ENCODE measurements at places on chromosomes 13 and 19.

DNA sequence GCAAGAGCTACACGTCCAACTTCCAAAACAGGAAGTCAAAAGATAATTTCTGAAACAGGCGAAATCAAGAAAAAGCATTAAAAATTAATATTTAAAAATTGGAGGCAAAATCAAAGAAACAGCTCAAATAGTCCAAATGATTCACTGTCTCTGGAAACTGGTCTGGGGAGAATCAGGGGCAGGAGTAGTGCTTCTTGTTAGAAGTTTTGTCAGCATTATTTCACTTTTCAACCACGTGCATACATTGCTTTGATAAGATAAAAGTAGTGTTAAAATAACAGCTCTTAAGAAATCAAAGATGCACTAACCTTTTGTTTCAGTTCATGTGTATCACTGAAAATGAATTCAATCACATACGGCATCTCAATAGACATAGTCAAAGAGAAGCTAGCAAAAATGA, 53.8 kb downstream of the PARP4 start:
- DNase-seq, result no peak

DNA sequence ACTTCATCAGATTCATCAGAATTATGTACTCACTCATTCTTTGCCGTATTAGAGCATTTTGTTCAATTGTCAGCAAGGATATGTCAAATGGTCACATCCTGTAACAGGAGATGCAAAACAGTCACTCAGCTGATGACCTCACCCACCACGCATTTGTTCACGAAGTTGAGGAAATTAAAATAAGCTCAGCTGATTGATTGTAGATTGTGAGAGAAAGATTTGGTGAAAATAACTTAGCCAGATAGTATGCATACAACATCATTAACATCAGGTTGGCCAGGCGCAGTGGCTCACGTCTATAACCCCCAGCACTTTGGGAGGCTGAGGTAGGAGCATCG, 22.6 kb upstream of the CDC16 start:
- DNase-seq, result no peak

- DNase-seq, result no peak
These were observed 47.9 kb upstream of the FLT1 start for GRCh38 chr13:28542804-28543203.

DNA sequence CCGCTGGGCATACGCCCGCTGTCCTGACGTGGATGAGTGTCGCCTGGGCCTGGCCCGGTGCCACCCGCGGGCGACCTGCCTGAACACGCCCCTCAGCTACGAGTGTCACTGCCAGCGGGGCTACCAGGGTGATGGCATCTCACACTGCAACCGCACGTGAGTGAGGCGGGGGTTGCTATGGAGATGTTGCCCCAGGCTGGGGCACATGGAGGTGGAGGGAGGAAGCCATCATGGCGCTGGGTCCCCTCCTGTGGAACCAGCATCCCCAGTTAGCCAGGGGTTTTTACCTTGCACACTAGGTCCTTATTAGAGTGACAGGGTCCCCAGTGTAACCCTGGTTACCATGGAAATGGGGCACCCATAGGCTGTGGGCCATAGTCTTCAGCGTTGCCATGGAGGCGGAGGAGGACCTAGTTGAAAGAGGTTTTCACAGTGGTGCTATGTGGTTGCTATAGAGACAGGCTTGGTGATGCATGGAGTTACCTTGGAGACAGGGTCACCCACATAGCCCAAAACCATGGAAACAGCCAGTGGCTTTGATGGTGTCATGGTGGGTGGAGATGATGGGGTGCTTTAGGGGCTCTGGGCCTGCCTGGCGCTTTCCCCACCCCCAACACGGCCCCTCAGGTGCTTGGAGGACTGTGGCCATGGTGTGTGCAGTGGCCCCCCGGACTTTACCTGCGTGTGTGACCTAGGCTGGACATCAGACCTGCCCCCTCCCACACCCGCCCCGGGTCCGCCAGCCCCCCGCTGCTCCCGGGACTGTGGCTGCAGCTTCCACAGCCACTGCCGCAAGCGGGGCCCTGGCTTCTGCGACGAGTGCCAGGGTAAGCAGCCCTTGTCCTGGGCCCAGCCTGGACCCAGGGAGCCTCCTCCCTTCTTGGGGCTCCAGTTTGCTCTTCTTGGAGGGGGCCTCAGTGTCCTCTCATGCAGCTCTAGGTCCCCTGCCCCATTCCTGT, 27.1 kb downstream of the MEGF8 start:
- DNase-seq, result peak; percentile 40

- no peak for DNase-seq
These were observed 65.3 kb upstream of the MCF2L start for GRCh38 chr13:112903606-112904195.

- DNase-seq, result no peak
These were observed 10.3 kb downstream of the ATG4D start for GRCh38 chr19:10553943-10554381.

GRCh38 chr19:56245121-56245740, 27.3 kb upstream of the EDDM13 start:
- no peak for DNase-seq

DNA sequence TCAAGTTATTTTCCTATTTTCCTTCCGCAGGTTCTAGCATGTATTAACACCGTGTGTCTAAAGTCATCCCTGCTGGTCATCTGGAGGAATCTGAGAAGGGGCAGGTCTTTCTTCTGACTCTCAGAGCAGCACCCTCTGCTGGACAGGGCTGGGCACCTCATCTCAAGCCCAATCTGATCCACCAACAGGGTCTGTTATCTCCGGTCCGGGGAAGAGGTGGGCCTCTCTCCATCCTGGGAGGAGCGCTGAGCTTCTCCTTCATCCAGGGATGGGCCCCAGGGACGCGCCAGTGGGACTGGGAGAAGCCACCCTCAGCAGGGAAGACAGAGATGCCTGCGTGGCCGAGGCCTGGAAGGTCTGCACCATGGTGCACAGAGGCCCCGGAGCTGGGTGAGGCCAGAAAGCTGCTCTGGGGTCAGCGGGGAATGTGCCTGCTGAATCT, 26.0 kb upstream of the ZNF331 start:
- no peak for DNase-seq

GRCh38 chr13:32454886-32455593, 27.1 kb upstream of the N4BP2L1 start:
- no peak for DNase-seq

DNA sequence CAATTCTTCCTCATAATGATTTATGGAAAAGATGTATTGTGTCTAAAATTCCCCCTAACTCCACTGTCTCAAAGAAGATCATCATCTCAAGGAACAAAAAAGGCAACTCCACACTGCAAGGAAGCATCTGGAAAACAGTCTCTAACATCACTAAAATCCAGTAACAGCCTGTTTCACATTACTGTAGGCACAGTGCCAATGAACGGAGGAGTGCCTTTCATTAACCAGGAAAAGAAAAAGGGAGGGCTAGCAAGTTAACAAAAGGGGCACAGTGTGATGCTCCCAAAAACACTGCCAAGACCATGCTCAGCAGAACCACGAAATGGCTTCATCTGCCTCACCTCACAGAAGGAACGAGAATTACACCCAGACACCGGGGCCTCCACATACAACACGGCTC, 8.5 kb downstream of the TMTC4 start:
- DNase-seq, result no peak

GRCh38 chr13:42247883-42248282, 24.1 kb upstream of the AKAP11 start:
- no peak for DNase-seq

DNA sequence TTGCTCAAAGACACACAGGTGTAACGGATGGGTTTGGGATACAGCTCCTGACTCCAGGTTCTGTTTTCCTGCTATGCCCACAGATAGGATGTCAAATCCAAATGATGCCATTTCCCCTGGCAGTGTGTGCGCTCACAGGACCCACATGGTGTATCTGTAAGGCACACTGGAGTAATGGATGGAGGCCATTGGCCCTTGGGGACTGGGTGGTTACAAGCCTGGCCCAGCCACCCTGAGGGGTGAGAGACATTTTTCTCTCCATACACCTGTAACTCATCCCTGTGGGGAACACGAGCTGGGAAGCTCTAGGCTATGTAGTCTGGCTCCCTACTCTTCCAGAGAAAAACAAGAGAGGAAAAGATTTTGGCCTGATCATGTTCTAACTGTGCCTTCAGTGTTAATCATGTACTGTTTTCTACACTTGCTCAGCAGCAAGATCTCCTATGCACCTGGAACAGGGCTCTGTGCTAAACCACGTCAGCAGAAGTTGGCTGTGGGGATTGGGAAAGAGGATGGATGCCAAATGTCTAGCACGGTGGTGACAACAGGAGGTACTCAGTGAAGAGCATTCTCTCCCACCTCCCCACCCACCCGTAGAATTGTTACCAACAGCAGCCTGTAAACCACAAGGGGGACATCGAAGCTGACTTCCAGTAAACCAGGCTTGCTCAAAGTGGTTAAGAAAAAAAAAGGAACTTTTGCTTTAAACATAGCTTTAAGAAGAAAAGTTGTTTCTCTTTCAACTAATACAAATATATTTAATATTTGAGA, 237.0 kb downstream of the LACC1 start:
- no peak for DNase-seq

DNA sequence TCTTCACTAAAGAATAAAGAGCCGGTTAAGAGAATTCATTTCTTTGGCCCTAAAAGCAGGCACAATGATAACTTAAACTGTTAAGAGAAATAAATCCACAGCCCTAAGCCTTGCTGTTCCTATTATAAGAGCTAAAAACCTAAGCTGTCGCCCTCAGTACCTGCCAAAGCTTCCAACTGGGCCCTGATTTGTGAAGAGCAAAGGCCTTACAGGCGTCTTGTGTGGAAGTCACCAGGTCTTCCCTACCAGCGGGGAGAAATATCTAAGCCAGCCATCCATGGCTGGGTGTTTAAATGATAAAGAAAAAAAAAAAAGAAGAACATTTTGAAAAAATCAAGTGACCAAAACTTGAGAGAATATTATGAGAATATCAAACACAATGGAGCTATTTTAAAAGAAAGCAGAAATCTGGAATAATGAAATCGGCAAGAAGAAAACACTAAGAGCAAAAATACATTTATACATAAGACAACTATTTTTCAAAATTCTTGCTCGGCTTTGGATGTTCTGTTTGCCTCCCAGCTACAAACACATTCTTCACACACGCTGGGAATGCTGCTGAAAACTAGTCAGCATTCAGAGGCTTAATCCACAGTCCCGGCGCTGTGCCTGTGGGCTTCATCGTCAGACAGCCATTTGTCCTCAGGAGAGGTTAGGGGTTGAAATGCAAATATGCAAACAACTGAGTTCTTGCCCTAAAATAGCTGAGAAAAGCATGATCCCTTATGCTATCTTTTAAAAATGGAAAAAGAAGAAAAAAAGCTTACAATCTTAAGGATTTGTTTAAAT, 89.8 kb upstream of the LSM14A start:
- DNase-seq, result no peak

- no peak for DNase-seq
These were observed 1.0 kb upstream of the ICAM5 start for GRCh38 chr19:10288662-10289166.

GRCh38 chr13:88051746-88052482, 380.7 kb downstream of the SLITRK5 start:
- DNase-seq, result no peak

DNA sequence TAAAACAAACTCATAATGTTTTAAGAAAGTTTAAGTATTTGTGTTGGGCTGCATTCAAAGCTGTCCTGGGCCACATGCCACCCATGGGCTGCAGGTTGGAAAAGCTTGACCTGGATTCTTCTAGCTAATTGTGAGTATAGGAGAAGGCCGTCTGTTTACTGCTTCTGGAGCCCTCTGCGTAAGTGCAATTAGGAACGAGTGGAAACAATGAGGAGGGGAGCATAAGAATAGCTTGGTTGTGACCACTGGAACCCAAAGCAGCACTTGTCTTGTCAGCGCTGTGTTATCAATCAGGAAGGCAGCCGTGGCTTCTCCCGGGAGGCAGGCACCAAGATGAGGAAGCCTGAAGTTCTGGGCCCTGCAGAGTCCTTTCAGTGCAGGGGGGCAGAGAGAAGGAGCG, 110.4 kb upstream of the MBNL2 start:
- DNase-seq, result no peak

- DNase-seq, result peak; percentile 54
These were observed 1.2 kb downstream of the ITPKC start for GRCh38 chr19:40717880-40718773.

DNA sequence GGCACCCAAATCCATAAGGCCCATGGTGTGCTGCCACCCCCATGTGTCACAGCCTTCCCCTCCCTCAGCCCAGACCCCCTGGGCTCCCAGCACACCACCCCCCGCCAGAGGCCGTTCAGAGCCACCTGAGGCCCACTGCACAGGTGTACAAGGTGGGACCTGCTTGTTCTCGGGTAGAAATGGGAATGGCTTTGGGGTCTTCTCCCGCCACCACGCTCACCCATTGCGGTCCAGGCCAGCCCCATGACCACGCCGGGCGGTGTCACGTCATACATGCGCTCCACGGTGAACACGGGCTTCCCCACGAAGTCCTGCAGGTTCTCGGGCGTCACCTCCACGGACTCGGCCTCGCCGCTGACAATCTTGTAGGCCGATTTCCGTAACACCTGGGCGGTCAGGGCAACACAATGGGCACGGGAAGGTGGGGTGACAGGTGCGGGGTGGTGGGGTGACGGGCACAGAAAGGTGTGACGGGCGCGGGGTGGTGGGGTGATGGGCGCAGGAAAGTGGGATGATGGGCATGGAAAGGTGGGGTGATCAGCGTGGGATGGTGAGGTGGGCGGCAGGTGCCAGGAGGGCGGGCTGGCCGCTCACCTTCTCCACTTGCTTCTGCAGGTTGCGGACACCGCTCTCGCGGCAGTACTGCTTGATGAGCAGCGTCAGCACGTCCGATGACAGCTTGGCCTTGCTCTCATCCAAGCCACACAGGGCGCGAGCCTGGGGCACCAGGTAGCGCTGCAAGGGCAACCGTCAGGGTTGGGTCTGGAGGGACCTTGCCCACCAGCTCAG, 4.3 kb downstream of the RPL36 start:
- no peak for DNase-seq

- DNase-seq, result no peak
These were observed 21.2 kb downstream of the ERFL start for GRCh38 chr19:41906916-41907680.

- no peak for DNase-seq
These were observed 1019.4 kb upstream of the SLC10A2 start for GRCh38 chr13:104085611-104086010.

DNA sequence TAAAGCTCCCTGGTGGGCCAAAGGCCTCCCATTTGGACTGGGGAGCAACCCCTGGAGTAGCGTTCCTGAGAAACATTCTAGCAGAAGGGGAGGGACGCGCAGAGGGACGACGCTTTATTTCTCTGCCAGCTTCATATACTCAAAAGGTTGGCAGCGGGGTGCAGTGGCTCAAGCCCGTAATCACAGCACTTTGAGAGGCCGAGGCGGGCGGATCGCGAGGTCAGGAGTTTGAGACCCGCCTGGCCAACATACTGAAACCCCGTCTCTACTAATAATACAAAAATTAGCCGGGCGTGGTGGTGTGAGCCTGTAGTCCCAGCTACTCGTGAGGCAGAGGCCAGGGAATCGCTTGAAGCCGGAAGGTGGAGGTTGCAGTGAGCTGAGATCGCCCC, 16.8 kb downstream of the RB1 start:
- DNase-seq, result no peak
